ENCODE measurements at places on chromosomes 4 and X.

DNA sequence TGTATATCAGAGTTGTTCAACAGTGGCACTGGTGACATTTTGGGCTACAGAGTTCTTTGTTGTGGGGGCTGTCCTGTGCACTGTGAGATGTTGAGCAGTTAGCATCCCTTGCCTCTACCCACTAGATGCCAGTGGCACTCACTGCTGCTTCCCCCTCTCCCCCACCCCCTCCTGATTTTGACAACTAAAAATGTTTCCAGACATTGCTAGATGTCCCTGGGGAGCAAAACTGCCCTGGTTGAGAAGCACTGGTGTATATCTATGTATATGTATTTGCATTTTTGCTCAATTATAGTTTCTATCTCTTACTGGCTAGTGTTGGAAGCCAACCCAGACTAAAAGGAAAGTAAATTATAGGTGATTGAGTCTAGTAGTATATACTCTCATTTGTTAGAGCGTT, 2.4 kb downstream of the TMEM131L start:
- no peak for DNase-seq

DNA sequence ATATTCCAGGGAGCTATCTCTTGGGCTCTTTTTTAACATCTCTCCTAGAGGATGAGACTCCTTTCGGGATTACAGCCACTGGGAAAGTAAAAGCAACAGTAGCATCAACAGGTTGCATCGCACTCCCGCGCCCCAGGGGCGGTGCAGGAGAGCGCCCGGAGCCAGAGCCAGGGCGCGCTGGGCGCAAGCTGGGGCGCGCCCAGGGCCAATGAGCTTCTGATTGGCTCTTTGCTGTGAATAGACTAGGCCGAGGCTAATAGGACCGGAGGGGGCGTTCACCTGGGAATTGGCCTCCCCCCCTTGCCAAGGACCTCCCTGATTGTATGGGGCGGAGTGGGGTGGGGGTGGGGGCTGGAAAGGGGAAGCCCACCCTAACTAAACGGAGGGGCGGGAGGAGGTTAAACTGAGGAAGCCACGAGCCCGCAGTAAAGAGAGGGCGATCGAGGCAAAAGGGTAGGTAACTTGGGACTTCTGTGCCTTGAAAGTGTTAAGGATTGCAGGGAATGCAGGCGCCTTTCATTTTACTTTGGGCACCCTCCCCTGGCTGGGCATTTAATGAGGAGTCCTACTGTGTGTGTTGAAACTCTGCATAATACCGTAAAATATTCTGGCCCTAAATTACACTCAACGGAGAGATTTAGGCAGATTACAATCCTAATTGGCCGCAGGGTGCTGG, 1.1 kb upstream of the ATOH1 start:
- DNase-seq, result no peak

DNA sequence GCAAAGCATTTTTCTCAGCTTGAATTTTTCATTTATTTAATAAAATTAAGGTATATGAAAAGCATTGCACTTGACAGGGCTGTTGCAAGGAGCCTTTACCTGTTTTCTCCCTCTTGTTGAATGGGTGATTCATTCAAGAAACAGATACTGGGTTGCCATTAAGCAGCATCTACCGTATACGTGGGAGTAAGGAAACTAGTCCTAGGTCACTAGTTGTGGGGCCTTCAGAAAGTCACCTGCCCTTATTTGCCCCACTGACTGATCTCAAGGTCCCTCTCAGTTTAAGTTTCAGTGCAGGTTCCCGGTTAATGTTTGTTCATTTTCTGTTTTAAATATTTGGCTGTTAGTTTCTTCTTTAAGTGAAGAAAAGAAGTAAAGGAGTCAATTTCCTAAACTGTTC, 34.0 kb downstream of the LHFPL1 start:
- DNase-seq, result no peak

- DNase-seq, result no peak
Observed at GRCh38 chr4:164488114-164488513, 265.8 kb upstream of the SMIM31 start.

DNA sequence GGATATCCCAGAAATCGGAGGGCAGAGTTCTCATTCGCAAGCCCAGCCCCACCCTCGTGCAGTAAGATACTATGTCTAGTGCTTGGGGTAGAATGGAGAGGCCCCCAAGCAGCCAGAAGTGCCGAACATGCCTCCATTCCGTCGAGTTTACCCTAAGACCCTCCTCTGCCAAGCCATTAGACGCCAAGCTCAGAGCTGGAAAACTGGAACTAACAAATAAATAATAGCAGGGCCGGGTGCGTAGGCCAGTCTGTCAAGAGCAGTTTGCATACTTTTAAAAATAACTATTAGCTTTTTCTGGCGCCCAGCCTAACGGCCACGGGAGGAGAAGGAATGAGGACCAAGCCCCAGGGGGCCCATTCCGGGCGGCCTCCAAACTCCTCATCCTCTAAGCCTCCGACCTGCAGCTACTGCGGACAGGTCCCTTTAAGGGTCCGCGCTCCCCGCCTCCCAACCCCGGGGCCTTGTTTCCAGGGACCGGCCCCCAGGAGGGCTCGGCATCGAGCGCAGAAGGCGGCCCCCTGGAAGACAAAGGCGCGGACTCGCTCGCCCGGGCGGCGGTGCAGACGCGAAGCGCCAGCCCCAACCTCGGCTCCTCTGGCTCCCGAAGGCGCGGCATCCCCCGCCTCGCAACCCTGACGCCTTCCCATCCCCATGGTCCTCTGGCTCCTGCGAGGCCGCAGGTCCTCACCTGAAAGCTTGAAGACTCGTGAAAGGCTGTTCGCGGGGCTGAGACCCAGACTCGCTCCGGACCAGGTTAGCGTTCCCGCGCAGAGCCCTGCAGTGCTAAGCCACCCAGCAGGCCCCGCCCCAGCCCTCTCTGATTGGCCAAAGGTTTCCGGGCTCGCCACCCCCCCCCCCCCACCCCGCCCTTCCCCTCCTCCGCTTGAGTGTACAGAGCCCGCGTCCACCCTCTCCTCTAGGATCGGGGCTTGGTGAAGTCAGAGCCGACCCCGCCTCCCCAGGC, at the start of gene TMSB15A:
TSS of gene TMSB15A (minus strand) at position 765 of the 967 bp plus-strand sequence.
- DNase-seq, result peak; percentile 18

- DNase-seq, result no peak
Observed at GRCh38 chr4:2898001-2898400, 54.4 kb downstream of the ADD1 start.

- no peak for DNase-seq
Observed at GRCh38 chr4:99205153-99205979, 13.7 kb downstream of the ADH6 start.

GRCh38 chr4:169397762-169398161, 127.0 kb upstream of the SH3RF1 start:
- no peak for DNase-seq

- no peak for DNase-seq
Observed at GRCh38 chr4:126628933-126629332, 1003.8 kb upstream of the INTU start.

DNA sequence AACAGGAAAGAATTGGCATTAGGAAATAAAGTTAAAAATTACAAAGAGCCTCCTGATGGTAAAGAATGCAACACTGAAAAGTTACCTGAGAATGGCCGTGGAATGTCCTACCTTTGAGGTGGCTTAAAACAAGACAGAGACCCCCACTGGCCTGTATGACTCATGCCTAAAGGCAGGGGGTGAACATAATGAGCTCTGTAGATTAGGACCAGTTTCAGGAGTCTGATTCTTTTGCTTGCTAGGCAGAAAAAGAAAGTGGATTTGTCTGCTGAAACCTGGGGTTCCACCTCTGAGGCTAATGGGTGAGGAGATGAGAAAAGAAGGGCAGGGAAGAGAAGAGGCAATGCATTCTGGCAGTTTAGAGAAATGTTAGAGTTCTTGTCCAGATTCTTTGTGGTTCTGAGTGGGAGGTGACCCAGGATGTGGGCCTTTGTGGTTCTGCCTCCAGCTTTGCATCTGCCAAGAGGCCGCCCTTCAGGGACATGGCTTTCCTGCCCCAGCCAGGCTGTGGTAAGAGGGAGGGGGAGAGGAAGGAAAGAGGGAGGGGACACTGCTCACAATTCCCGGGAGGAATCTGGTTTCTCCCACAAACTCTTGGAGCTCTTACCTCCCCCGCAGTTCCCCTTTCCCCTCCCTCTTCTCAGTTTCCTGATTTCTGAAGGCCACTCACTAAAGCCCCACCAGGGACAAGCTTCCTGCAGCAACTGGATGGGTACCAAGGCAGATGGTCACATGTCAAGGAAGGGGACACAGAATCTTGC, 109.6 kb downstream of the EFNB1 start:
- DNase-seq, result no peak

- no peak for DNase-seq
Observed at GRCh38 chr4:176897226-176897625, 104.5 kb upstream of the VEGFC start.

GRCh38 chrX:118751950-118752783, 24.8 kb downstream of the IL13RA1 start:
- no peak for DNase-seq

DNA sequence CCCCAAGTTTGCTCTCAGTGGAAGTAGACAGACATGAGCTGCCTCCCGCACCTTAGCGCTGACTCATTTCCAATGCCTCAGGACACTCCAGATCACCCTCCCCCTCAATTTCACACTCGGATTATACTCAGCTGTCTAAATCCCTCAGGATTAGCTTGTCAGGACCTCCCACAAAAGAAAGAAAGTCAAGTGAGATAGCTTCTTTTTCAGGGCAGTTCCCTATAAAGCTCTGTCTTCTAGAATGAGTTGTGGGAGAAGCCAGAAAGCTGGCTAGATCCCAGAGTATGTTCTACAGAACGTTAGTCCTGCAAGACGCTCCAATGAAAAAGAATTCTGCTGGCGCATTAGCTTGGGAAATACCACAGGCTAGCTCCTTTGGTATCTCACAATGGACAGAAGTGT, 51.2 kb upstream of the MTNR1A start:
- DNase-seq, result no peak

DNA sequence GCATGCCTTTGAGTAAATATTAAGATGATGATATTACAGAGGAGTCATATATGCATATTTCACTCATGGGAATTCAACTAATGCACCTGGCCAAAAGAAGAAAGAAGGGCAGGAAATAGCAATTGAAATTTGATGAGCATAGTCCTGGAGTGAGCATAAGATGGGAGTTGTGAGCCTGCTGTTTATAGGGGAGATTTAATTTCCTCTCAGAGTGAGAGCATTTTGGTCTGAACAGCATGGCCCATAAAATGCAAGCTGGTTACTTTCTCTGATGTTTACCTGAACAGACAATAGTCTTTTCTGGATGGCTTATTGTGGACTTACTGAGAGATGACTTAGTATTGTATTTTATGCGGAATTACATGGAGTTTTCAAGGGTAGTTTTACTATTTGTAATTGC, 53.6 kb downstream of the FHIP1A start:
- no peak for DNase-seq

GRCh38 chr4:137543648-137544047, 11.4 kb upstream of the PCDH18 start:
- no peak for DNase-seq

GRCh38 chr4:41212616-41213203, 1.6 kb downstream of the APBB2 start:
- no peak for DNase-seq

- DNase-seq, result no peak
Observed at GRCh38 chrX:8864161-8864560, 63.0 kb upstream of the FAM9A start.

DNA sequence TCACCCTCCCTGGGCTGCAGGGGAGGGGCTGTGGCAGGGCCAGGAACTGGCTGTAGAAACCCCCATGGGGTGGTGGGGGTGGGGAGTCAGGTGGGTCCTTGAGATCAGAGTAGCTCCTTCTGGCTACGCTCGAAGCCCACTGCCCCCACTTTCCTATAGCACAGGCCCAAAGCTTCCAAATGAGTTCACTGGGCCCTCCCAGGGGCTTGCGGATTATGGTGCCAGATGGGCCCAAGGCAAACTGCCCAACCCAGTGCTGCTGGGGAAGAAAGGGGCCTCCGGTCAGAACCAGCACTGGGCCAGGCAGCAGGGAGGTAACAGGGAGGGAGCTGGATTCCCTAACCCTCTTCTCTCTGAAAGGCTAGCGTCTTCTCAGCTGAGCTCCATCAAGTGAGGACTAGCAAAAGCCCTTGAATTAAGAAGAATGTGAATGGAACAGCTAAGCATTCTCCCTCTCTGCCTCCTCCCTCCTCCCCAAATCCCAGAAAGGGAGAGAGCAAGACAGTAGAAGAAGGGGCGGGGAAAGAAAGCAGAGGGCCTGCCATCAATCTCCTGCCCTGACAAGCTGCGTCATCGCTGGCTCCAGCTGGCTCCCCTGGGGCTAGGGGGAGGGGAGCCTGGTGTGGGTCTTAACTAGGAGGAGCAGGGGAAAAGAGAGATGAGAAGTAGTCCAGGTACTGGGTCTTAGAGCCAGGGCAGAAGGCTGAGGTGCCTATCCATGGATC, 34.7 kb downstream of the FRMPD3 start:
- DNase-seq, result no peak

DNA sequence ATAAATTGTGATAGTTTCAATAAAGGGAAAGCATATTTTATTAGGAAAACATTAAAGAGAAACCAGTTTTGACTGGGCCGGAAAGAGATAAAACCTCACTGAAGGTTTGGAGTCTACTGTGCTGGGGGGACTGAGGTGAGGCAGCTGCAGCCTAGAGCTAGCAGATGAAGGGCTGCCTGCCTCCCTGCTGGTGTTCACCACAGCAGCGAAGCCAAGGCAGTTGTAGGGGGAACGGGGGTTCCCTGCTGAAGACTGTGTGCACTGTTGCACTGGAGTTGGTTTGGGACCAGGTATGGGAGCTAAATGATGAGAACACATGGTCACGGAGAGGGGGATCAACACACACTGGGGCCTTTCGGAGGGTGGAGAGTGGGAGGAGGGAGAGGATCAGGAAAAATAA, 546.5 kb upstream of the SMIM31 start:
- no peak for DNase-seq

DNA sequence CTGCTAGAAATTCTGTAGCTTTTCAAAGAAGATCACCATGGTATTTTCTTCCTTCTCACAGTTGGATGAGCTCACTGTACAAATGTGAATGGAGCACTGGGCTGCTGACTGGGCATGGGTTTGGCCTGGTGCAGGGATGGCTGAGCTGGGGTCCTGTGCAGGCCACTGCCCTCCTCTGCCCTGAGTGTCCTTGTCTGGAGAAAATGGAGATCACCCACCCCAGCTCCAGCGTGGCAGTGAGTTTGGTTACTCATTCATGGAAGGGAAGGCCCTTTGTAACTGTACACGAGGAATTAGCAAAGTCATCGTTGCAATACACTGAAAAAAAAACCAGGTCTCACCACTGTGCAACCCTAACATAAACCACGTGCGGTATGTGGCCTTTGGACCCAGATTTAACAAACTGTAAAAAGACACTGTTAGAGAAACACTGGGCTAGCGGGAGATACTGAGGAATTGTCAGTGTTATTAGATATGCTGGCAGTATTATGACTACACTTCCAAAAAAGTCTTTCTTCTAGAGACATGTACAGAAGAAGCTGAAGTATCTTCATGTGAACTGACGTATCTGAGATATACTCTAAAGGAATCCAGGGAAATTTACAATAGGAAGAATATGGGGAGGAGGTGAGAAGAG, 16.1 kb upstream of the TBC1D14 start:
- no peak for DNase-seq

GRCh38 chr4:85940151-85940550, 419.7 kb downstream of the MAPK10 start:
- DNase-seq, result no peak

All from activated gamma-delta T cell (primary cell).